ENCODE measurements at places on chromosomes 4 and X. TPM values are rescaled to one million over a fixed set of nuclear protein-coding genes. Genes with fewer than 3 reads are reported as not detected.

Gene ZNF157
- total RNA-seq = not detected

Gene GPR173
- total RNA-seq = 2.6 TPM

Gene ABCG2
- total RNA-seq = 0.06 TPM

Gene WDR45
- total RNA-seq = 64.5 TPM

Gene PALLD
- 16.0 TPM for total RNA-seq

Gene BTK
- total RNA-seq = not detected

Gene RAB40AL
- 0.83 TPM for total RNA-seq

Gene CYTL1
- 1.9 TPM for total RNA-seq

Gene MAGEC2
- total RNA-seq = not detected

Gene EMCN
- 1.4 TPM for total RNA-seq

Gene COL4A6
- 0.54 TPM for total RNA-seq

Gene SSX7
- total RNA-seq = not detected

Gene ASMT
- not detected for total RNA-seq

Gene BMP15
- not detected for total RNA-seq

Gene FDCSP
- total RNA-seq = not detected

Gene SSX1
- not detected for total RNA-seq

Gene ZGRF1
- total RNA-seq = 1.3 TPM

Gene SPANXA1
- not detected for total RNA-seq

Gene PPP4R3C
- total RNA-seq = not detected

Gene GK2
- not detected for total RNA-seq

Gene RASL11B
- total RNA-seq = 0.54 TPM

Gene SHOX
- not detected for total RNA-seq

Gene OCIAD1
- total RNA-seq = 105 TPM

Gene EXOC1L
- not detected for total RNA-seq

Gene GATA1
- total RNA-seq = not detected

Gene NUDT10
- total RNA-seq = 2.1 TPM

Data from cardiac ventricle fibroblast (primary cell).